Ecto neural progenitor cell (in vitro differentiated cells): ENCODE measurements at places on chromosomes 7 and 10.

DNA sequence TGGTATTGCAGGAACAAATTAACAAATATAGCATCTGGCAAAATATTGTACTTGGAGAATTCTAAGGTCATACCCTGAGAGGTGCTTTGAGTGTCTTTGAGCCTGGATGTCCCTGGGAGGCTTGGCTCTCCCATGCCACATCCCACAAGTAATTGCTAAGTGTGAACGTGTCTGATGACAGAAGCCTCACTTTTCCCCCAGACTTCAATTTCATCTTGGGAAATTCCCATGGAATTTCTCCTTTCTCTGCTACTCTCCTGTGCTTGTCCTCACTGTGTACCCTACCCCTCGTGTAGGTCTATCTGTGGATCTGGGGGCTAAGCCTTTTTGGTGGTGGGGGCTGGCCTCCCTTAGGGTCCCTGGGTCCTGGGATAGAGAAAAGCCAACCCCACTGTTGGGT is 293.3 kb downstream of the TCF7L2 start:
- no peak for DNase-seq

DNA sequence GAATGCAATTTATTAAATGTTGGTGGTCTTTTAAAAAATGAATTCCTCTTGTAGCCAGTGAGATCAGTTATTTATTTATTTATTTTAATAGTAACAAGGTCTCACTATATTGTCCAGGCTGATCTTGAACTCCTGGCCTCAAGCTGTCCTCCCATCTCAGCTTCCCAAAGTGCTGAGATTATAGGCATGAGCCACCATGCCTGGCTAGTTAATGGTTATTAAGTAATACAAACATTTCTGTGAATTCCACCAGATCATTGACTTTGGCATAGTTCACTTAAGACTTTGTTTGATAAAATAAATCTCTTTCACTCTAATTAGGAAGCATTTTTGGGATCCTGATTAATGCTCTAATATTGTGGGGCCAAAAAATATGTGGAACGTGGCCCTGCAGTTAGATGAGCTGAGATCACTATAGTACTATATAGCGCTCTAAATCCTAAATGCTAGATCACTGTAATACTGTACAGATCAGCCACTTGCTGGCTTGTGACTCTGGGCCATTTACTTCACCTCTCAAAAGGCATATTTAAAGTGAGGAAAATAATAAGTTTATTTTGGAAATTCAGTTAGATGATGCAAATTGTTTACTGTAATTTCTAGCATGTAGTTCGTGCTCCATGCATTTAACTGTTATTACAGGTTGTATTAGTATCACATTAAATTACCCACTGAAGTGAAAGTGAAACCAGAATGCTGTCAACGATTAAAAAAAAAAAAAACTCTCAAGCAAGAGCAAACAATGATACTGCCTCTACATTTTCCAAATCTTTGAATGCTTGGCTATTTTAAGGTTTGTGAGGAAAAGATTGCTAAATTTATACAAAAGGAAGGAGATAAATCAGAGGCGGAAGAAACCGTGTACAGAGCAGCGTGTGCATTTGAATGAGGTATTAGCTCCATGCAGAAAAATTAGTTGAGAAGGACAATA is 15.9 kb upstream of the FAS start:
- DNase-seq, result no peak

DNA sequence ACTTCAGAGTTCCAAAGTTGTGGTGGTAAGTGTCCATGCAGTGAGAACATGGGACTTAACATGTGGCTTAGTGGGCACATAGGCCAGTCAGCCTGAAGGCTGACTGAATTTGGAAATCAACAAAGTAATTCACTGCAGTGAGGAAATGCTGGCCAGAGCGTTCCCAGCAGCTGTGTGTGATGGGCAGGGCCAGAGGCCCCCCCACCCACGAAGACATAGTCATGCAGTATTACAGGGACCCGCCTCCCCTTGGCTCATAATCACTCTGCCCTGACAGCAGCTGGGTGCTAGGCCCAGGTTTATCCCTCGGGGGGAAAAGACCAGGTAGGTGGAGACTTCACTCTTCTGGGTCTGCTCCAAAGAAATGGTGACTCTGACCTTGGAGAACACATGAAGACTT is 33.7 kb downstream of the HTR5A start:
- no peak for DNase-seq

GRCh38 chr7:140212100-140212881 is 35.5 kb upstream of the KDM7A start:
- DNase-seq, result no peak

- DNase-seq, result no peak
These were observed 241.5 kb upstream of the PTER start for GRCh38 chr10:16195178-16195769.
